ENCODE measurements at places on chromosomes 7 and 10.

DNA sequence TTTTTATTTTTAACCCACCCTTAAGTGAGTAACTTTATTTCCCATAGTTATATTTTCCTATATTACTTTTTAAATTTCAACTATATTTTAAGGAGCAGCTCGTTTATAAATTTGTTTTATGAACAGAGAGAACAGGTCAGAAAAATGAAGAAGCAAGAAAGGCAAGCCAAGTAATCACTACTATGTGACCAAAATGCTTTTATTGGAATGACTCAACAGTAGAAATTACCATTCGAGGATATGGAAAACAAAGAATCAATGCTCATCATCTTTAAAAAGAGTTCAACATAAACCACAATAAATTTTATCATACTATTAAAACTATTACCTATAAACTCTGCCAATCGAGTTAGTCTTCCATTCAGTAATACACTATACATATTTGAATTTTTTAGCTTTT is 7.6 kb downstream of the HERC4 start:
- DNase-seq, result no peak

DNA sequence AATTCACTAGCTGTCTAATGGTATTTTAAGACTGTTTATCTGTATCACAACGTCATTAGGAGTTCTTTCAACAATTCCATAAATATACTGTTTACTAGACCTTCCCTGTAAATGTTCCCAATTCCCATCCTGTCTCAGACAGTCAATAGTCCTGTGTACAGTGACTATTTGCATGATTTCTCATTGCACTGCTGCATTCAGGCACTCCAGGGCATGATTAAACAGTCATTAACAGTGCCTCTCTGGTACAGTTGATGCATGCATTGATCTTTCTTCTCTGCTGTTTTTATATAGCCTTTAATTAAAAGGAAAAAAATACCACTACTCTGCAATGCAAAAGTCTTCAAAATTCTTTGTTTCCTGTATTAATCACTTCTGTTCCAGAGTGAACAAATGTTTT is 51.5 kb upstream of the MTURN start:
- DNase-seq, result no peak

- DNase-seq, result no peak
These were observed 703.1 kb upstream of the FZD8 start for GRCh38 chr10:36345175-36345533.

DNA sequence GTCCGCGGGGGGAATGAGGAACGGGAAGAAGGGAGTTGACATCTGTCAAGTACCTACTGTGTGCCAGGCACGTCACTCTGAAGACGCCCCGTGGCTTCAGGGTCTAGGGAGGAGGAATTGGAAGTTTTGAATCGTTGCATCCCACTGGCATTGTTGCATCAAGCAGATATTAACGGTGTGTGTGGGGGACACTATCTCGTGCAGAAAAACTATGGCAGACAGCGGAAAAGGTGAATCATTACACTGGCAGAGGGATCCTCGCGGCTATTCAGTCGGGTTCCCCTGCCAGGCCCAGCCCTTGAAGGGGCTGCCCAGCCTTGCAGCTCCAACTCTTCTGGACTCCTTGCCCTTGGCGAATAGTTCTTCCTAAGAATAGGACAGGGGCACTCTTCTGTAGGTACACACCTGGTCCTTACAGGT is 1.0 kb upstream of the KIAA1549 start:
- no peak for DNase-seq

- DNase-seq, result no peak
These were observed 10.0 kb upstream of the LRRC4 start for GRCh38 chr7:128041203-128041602.

- DNase-seq, result no peak
These were observed 62.3 kb downstream of the FAM53B start for GRCh38 chr10:124681626-124682552.

- DNase-seq, result no peak
These were observed 184.2 kb downstream of the SRPK2 start for GRCh38 chr7:105204520-105204919.

DNA sequence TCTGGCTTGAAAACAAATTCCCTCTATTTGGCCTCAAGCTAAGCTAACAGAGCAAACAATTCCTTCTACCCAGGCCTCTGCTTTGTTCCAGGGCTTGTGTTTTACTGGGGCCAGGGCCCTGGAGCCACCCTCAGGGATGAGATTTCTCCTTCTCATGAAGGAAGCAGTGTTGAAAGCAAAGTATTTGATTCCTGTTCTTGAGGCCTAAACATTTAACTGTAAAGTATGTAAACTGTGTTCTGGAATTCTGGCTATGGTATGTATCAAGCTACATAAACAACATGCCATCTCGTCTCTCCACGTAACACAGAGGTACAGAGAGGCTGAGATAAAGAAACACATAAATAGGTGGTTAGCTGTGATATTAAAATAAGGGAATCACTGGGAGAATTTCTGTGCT is 81.8 kb downstream of the HERPUD2 start:
- no peak for DNase-seq

DNA sequence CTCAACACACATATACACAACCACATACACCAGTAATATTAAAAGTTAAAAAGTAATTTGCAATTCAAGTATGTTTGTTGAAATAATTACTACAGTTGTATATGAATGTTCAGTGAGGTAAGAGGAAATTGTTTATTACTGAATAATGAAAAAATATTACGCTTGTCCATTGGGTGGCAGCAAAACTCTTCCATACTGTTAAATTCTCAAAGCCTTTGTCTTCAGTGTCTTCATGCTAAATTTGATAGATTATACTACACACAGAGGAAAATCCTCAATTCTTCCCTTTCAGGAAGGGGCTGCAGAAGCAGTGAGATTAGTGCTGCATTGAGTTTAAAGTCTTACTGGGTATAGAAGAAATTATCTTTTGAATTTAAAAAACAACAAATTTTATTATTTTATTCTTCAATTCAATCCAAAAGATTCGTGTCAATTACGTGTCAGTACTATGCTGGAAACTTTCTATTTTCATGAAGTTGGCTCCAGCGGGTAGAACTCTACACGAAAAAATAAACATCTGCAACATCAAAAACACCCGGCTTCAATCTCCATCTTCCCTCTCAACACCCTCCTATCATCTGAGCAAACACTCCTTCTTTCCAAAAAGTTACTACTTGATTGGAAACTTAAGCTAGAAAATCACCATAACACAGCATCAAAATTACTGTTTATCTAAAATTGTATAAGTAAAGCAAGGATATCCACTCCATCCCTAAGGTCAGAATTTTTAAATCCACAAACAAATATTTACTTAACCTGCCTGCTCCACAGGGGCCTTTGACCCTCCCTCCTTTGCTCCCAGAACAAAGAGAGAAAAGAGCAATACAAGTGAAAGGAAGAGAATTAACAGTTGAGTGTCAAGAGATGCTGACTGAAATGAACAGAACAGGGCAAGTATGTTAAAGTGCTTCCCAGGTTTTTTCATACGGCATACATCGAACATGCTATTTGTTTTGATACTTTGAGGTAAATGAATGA is 37.0 kb upstream of the TES start:
- no peak for DNase-seq

- no peak for DNase-seq
These were observed 1.7 kb downstream of the ATAD1 start for GRCh38 chr10:87816163-87816897.

GRCh38 chr7:130092598-130092997 is 22.3 kb downstream of the KLHDC10 start:
- no peak for DNase-seq

DNA sequence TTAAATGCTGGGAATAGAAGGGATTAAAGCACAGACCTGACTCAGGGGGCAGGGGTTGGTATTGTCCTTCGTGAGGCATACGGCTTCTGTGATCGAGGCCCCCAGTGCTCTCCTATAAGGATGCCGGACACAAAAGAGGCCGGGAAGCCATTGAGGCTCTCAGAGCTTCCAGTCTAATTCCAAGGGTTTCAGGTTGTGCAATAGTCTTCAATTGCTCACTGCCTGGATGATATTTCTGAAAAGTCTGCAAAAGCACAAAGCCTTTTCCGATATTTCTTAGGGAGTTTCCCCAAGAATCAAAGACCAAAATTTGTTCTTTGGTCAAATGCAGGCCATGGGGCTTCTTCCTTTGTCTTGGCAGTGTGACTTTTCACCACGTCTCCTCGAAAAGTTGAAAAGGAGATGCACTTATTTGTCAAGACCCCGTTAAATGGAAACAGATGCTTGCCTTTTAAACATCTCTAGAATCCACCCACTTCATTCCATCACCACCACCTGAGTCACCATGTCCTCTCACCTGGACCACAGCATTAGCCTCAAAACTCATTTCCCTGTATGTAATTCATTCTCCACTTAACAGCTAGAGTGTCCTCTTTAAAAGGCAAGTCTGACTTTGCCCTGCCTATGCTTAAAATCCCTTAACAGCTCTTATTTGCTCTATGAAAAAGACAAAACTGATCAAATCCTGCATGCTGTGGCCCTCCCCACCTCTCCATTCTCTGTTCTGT is 134.8 kb upstream of the NAMPT start:
- DNase-seq, result no peak

GRCh38 chr10:21990449-21990848 is 13.1 kb downstream of the DNAJC1 start:
- no peak for DNase-seq

DNA sequence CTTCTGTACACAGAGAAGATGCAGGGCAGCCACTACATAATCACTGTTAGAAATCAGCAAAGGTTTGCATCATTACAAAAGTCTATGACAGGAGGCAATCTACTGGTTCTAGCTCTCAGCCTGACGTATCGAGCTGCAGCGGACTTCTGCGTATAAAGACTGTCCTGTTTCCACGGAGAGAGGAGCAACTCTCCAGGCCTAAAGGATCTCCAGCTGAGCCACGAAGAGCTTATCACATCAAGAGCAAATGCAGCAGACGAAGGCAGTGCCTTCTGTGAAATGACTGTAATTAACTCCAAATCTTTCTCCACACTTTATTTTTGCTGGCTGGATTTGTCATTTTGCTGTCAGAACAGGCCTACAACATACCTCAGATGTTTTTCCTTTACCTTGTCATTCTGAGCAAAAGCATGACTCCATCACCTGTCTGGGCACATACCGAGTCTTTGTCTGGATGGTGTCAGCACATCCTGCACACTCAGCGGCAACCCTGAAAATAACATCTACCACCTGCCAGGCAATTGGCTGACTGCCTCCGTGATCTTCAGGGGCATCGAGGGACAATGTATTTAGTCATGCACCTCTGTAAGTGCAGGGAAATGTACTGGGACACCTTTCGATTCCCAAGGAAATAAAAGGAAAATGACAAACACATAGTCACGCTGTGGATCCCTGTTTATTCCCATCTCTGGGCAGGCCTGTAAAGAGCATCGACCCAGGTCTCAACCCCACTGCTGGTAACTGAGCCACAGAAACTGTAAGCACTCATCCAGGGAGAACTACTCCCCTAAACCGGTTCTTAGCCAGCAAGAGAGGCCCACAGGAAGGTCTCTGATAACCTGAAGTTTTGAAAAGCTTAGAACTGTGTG is 26.3 kb upstream of the SH3PXD2A start:
- DNase-seq, result no peak

DNA sequence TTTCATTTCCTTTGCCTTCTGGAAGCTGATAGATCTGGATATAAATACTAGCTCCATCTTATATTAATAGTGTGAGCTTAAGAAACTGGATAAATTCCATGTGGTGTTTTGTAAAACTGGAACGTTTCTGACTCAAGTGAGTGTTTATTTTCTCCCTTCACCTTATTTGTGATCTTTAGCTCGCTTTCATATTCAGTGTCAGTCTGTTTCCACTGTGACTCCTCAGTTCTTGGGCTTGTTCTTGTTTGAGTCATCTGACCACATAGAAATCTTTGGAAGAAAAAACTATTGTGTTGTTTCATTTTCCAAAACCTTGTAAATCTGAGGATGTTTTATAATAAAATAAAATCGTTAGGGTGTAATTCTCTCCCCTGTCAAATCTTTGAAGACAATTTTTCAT is 186.4 kb downstream of the POLR1F start:
- DNase-seq, result no peak

DNA sequence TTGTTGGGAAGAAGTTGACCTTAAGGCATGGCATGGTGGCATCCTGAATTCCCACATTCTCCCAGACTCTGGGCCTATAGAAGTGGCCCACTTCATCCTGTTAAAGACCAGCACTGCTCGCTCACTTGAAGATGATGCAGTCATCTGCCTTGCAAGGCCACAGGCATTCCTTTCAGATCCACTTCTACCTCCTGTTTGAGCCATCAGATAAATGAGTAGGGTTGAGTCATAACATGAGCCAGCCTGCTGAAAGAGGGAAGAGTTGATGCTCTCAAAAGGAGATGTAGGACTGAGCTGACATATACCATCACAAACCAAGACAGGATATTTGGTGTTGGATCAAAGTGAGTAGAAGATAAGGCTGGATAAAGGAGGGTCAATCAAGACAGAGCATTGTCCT is 1.5 kb upstream of the EBLN1 start:
- DNase-seq, result no peak

DNA sequence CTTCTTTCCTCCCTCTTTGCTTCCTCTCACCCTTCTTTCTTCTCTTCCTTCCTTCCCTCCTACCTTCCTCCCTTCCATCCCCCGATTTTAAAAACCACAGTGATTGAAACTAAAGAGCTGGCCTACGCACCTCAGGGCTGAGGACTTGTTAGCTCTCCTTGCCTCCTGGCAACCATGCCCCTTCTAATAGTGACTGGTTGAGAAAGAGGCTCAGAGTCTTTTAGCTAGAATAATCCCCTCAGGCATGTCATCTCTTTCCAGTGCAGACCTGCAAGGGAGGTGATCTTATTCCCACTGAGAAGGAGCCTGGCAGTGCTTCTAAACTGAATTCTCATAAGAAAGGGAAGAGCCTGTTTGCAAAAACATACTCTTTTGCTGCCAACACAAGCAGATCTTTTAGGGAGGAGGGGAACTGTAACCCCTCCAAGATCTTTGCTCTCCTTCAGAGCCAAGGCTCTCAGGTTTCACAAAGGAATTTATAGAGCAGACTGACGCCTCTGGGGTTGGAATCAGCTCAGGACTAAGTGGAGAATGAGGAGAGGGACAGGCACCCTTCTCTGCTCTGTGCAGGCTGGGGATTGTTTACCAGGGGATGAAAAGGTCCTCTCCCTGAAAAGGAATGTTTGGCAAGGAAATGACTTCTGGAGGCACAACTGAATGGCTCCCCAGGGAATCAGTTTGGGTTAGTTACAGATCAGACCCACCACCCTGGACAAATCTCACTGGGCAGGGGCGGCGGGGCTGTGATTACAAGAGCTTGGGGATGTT is 9.4 kb upstream of the ANKRD1 start:
- no peak for DNase-seq

- DNase-seq, result no peak
These were observed 155.7 kb downstream of the MGMT start for GRCh38 chr10:129622736-129623135.
